ENCODE measurements at places on chromosomes 3 and 15.

DNA sequence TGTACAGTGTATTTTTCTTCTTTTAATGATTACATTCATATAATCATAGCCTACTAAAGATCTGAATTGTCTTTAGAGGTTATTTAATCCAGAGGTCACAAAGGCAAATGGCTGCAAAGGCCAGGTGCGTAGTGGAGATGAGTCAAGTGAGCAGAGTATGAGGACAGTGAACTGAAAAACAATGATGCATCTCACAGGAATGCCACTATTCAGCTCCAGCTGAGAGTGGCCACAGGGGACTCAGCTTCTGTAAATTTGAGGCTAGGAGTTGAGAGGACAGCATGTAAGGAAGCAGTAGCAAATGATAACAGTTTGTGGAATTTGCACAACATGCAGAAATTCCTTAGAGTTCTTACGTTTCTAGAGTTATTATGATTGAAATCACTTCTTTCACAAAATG is 50.4 kb downstream of the COL6A5 start:
- no peak for DNase-seq

- no peak for DNase-seq
These were observed 42.9 kb downstream of the RAB11A start for GRCh38 chr15:65912235-65912634.

GRCh38 chr3:72178463-72179106 is 393.6 kb upstream of the PROK2 start:
- DNase-seq, result no peak

DNA sequence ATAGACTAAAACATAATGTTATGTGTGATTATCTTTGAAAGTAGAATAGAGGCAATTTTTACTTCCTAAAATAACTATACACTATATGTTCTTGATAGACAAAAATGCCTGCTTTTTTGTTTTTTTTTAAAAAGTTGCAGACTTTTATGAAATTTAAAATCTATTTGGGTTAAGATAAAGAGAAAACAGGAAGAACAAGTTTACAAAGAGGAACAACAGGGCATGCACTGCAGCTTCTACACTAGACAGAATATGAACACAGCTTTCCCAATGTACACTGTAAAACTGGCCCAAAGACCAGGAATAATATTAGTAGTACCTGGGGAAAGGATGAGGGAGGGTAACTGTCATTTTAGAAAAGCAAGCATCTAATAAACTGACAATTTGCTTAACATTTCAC is 53.7 kb downstream of the NR1I2 start:
- no peak for DNase-seq

DNA sequence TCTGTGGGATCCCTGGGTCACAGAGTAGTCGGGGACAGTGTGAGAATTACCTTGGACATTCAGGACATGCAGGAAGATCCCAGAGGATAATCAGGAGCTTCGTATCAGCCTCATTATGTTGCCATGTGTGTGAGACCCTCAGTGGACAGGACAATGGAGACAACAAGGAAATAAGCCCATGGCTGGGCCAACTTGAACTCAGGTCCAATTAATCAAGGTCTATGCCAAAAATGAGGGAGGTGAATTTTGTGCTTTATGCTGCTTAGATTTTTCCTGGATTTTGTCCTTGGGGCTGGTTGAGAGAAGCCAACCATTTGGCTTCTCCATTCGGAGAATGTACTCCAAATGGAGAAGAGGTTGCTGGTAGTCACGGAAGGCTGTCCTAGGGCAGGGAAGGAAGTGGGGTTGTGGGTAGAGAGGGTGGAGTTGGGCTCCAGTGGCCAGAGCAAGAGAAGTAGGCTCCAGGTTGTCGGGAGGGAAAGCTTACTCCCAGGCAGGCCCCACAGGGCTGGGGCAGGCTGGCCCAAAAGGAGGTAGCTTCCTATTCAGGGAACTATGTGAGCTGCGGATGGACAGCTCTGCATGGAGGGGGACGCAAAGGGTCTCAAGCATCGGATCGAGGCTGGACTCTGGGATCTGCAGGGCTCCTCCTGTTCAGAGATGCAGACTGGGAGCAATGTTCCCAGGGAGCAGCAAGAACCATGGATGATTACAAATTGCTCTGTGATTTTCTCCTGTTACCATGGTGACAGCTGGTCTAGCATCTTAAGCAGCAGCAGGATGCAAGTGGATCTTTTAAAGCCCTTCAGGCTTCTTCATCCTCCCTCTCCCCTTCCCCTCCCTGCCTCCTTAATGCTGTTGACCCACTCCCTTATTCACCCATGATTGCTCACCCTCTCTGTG is 91.1 kb downstream of the WNT7A start:
- DNase-seq, result no peak

- DNase-seq, result no peak
These were observed 243.2 kb upstream of the VEPH1 start for GRCh38 chr3:157746391-157746790.

- peak; percentile 37 for DNase-seq
These were observed 84.4 kb downstream of the SEMA5B start for GRCh38 chr3:122942937-122943827.

- no peak for DNase-seq
These were observed 194.0 kb downstream of the TNIK start for GRCh38 chr3:171266034-171266739.

GRCh38 chr15:68402432-68403160 is 29.4 kb downstream of the ITGA11 start:
- no peak for DNase-seq

Measured in activated naive CD8-positive, alpha-beta T cell treated with anti-CD3 and anti-CD28 coated beads for 36 hours (primary cell).